Stimulated activated CD8-positive, alpha-beta memory T cell treated with anti-CD3 and anti-CD28 coated beads, Interleukin-15, amount 100 ng/mL, for 4 hours (primary cell): ENCODE measurements at places on chromosomes 7 and 10.

GRCh38 chr10:71573562-71574518 lies 145.7 kb downstream of the C10orf105 start:
- DNase-seq, result no peak

- no peak for DNase-seq
Measured at GRCh38 chr10:34386921-34387320, 428.2 kb downstream of the PARD3 start.

DNA sequence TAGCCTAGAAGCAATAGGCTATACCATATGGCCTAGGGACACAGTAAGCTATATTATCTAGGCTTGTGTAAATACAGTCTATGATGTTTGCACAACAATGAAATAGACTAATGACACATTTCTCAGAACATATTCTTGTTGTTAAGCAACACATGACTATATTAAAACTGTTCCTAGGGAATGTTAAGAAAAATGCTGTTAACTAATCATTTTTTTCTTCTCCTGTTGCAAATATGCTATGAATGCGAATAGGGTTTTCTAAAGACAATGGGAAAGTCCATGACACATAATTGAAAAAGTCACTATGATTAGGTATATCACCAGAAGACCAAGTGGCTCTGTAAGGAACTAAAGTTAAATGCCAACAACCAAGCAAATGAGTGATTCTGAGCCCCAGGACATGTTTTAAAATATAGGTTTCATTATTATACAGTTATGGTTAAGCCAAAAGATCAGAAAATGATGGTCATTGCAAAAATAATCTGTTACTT lies 454.0 kb upstream of the SORCS1 start:
- DNase-seq, result no peak

DNA sequence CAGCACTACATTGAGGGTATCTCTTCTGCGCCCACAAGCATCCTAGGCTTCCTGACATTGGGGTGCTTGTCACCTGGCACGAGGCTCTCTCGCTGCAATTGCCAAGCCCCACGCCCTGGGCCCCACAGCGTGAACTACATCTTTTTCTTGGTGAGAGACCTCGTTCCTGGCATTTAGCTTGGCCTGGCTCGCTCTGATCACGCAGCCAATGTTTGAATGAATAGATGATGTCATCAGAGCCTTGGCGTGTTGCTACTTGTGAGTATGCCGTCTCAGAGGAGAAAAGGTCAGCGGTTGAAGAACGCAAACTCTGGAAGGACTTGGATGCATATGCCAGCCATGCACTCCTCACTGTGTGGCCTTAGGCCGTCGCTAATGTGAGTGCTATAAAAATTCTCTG lies 150.2 kb upstream of the AUTS2 start:
- no peak for DNase-seq

DNA sequence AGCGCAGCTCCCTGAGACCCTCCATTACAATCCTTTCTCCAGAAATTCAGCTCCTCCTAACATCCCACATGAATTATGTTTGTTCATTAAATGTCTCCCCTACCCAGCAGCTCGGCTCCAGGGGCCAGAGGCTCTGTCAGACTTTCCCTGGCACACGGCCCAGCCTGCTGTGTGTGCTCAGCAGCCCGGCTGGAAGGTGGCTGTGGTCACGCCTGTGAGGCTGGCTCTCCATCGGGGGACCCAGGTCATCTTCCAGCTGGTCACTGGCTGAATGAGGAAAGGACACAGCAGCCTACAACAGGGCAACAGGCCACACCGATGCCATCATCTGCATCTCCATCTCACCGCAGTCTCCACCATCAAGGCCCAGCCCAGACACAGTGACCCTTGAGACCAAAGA lies 219.8 kb downstream of the MAD1L1 start:
- no peak for DNase-seq

DNA sequence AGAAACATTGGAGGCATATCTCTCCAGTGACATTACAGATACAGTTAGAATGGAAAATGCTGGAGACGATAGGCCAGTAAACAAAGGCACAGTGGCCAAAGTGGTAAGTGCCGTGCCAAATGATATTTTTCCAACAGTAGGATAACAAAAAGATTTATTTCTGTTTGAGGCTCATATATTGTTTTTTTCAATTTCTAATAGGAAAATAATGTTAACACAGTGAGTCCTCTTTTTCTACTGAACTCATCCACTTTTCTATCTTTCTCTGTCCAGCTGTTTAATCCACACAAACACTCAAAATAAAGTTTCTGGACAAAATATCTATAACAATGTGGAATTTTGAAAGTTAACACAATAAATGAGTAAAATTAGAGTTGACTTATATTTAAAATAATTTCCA lies 201.3 kb downstream of the SEMA3E start:
- DNase-seq, result no peak

DNA sequence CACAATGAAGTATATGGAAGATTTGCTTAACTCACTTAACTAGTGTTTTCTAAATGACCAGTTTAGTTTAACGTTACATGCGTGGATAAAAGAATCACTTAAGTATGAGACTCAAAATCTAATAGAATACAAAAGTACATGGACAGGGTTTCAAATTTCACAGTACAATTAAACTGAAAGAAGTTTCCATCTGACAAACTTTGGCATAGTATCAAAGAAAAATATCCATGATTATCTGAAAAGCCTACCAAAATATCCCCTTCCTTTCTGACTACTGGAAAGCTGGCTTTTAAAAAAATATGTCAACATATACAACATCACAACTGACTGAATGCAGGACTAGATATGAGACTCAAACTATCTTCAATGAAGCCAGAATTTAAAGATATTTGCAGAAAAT lies 164.8 kb downstream of the ZNF438 start:
- no peak for DNase-seq

DNA sequence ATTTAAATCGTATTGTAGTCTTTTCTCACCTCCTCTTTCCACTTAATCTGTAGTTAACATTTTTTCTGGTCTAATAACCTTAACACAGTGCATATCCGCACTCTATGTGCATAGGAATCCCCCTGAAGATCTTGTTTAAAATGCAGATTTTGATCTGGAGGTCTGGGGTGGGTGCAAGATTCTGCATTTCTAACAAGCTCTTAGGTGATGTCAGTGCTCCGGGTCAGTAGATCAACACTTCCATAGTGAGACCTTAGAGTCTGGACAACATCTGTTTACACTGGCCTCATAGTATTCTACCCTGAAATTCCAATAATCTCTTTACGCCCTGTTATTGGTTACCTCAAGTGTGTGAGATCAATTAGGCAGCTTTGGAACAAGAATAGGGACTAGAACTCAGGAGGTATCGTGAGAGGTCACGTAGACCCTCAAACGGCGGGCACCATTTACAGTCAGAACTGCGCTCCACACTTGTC lies 434 bp upstream of the PLEKHA8 start:
- no peak for DNase-seq

- no peak for DNase-seq
Measured at GRCh38 chr7:25348104-25348503, 119.8 kb upstream of the NPVF start.

GRCh38 chr10:2619472-2619871 lies 447.9 kb upstream of the PFKP start:
- DNase-seq, result no peak

GRCh38 chr10:71970869-71971268 lies 6.7 kb downstream of the CHST3 start:
- DNase-seq, result no peak

GRCh38 chr10:120823266-120823665 lies 27.9 kb upstream of the WDR11 start:
- DNase-seq, result no peak

GRCh38 chr10:103276896-103277712 lies at the start of gene INA:
TSS of gene INA (plus strand) at chr10:103277138. CDS start at chr10:103277212, 74 bp downstream.
- no peak for DNase-seq

DNA sequence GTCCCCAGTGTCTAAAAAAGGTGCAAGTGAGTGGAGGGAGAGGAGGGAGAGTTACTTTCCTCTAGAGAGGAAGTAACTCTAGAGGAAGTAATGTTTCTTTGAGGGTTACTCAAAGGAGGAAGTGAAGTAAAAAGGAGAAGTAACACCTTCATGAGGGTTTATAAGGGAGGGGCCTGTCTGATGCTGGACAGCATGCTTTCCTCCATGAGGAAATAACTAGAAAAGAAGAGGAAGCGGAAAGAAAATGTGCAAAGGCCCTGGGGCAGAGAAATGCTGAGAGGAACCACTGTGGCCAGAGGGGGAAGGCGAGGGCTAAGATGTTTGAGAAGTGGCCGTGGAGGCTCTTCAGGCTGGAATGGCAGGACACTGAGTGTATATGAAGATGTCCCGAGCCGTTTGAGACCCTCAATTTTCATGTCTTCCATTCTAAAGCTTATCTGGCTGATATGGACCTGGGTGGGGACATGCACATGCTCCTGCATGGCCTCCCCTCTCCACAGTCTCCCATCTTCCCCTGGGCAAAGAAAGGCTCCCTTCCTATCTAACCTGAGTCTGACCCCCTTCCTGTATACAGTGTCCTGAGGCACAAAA lies 3.4 kb upstream of the SLC18A2 start:
- no peak for DNase-seq
